ENCODE measurements at places on chromosomes 4 and X.

- no peak for DNase-seq
These were observed 426.4 kb upstream of the RPS6KA3 start for GRCh38 chrX:20693078-20693477.

DNA sequence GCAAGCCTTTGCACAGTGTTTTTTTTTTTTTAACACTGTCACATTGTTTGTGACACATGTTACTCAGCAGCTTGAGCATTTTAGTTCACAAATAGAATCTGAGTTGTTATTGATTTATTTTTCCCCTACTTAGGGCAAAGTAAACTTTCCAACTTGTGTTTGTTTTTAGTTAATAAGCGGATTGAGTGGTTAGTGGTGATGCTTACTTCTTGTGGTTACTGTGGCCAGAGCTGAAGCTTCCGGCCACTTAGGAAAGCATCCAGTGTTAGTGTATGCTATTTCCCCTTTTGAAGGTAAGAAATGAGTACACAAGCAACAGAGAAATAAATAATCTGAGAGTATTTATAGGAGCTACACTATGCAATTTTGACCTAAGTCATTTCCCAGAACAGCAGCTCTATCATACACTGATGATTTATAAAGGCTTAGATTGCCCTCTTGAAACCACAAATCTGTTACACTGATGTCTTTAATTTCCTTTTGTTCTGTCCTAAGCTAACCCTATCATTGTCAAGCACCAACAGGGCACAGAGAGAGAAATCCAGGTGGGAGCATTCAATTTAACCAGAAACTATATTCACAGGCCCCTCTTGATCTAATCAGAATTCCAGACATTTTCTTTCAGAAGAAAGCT, 2464.6 kb downstream of the PCDH7 start:
- no peak for DNase-seq

- no peak for DNase-seq
These were observed 16.2 kb upstream of the AFF1 start for GRCh38 chr4:86918539-86919072.

DNA sequence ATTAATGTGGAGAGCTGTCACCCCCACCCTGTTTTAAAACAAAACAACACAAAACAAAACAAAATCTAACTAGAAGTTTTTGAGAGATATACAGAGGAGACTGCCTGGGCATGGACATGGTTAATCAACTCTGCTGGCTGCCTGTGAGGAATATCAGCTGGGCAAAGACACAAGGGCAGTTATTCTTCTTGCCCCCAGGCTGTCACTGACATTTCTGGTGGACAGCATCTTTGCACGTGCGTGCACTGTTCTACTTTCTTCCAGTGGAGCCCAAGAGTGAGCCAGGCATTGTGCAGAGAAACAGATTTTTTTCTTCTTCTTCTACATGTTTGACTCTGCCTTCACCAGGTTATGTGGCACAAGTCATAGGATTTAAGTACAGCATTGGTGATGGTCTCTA, 13.8 kb downstream of the IRS4 start:
- DNase-seq: no peak

- no peak for DNase-seq
These were observed 54.2 kb upstream of the LIMCH1 start for GRCh38 chr4:41483771-41484170.

- DNase-seq: no peak
These were observed 552.6 kb downstream of the TRIML1 start for GRCh38 chr4:188691811-188692210.

- no peak for DNase-seq
These were observed 120.7 kb downstream of the NEXMIF start for GRCh38 chrX:74804574-74804973.

DNA sequence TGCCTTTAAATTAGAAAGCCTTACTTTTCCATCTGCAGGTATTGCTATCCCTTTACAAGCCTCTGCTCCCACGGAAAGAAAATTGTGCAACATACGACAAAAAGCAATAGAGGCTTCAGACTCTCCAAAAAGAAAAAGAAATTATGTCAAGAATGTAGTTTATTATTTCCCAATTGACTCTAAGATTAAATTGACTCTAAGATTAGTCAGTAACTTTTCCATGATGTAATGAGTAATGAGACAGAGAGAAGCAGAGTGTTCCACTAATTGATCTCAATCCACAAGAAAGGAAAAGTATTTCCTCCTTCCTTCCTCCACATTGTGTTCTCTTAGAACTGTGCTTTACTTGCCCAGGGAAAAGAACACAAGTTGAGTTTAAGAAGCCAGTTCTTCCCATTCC, 345.7 kb upstream of the HS3ST1 start:
- DNase-seq: no peak

DNA sequence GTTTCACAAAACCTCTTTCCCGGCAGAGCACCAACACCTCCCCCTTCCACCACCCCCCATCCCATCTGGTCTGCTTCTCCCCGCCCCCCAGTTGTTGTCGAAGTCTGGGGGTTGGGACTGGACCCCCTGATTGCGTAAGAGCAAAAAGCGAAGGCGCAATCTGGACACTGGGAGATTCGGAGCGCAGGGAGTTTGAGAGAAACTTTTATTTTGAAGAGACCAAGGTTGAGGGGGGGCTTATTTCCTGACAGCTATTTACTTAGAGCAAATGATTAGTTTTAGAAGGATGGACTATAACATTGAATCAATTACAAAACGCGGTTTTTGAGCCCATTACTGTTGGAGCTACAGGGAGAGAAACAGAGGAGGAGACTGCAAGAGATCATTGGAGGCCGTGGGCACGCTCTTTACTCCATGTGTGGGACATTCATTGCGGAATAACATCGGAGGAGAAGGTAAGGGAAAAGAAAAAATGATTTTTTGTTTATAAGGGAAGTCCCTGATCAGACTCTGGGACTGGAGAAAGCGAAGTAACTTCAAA, at the start of gene PDGFRA:
Gene PDGFRA (plus strand): TSS at position 333 of the 541 bp plus-strand sequence. CDS start 29,476 bp downstream, outside the sequence.
- DNase-seq: no peak

GRCh38 chr4:186201535-186202230, 10.3 kb downstream of the CYP4V2 start:
- no peak for DNase-seq

DNA sequence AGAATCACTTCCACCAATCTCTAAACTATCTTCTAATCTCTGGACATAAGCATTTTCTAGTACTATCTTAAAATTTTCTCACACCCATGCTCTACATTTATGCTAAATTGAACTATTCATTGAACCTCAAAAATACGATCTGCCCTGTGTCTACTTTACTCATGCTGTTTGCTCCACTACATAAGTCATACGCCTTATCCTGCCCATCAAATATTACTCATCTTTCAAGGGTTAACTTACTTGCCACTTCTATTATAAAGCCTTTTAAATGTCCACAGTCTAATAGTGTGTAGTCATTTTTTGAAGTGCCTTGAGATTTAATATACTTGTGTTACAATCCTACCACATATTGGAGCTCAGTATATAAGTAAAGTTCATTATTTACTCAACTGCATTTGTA, 727.7 kb upstream of the SLIT2 start:
- no peak for DNase-seq

DNA sequence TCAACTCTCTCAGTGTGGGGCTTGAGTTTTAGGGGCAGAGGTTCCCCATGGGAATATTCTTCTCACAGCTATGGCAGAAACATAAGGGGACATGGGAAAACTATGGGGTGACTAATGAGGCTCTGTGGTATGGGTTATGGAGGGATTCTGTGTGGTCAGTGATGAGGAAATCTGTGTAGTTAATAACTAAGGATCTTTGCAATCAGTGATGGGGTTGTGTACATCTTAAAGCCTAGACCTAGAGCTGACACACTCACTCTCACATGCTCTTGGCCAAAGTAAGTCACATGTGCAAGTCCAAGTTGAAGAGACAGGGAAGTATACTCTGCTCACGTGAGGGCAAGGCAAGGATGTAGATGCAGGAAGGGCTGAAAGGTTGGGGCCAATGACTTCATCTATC, 86.4 kb upstream of the UXT start:
- DNase-seq: no peak

DNA sequence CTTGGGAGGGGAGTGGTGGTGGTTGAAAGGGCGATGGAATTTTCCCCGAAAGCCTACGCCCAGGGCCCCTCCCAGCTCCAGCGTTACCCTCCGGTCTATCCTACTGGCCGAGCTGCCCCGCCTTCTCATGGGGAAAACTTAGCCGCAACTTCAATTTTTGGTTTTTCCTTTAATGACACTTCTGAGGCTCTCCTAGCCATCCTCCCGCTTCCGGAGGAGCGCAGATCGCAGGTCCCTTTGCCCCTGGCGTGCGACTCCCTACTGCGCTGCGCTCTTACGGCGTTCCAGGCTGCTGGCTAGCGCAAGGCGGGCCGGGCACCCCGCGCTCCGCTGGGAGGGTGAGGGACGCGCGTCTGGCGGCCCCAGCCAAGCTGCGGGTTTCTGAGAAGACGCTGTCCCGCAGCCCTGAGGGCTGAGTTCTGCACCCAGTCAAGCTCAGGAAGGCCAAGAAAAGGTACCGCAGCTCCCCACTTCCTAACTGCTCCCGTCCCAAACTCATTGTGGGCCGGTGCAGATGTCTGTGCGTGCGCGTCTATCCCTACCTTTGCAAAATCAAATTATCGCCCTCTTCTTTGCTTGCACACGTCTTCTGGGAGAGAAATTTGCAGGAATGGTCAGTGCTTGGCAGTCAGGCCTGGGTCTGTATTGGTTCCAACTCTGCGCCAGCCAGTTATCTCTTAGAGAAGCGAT, 533 bp downstream of the IL15 start:
- no peak for DNase-seq

GRCh38 chrX:153226344-153227185, 47.5 kb downstream of the MAGEA1 start:
- no peak for DNase-seq

GRCh38 chr4:159899596-159899995, 796.7 kb downstream of the RAPGEF2 start:
- DNase-seq: no peak

Measured in cerebellar nuclear complex (tissue), 1 donor.